ENCODE measurements at places on chromosomes 2 and 18.

- DNase-seq, result peak; percentile 70
These were observed 20.8 kb downstream of the SP140L start for GRCh38 chr2:230347659-230348305.

GRCh38 chr2:86617153-86617552, 6.5 kb downstream of the RNF103 start:
- DNase-seq, result no peak

- peak; percentile 54 for DNase-seq
These were observed 201.9 kb upstream of the TRIB2 start for GRCh38 chr2:12514631-12515437.

- DNase-seq, result no peak
These were observed 45.1 kb downstream of the COL5A2 start for GRCh38 chr2:189134485-189134884.
